CD4-positive, alpha-beta T cell (primary cell): ENCODE measurements at places on chromosomes 11 and 22.

DNA sequence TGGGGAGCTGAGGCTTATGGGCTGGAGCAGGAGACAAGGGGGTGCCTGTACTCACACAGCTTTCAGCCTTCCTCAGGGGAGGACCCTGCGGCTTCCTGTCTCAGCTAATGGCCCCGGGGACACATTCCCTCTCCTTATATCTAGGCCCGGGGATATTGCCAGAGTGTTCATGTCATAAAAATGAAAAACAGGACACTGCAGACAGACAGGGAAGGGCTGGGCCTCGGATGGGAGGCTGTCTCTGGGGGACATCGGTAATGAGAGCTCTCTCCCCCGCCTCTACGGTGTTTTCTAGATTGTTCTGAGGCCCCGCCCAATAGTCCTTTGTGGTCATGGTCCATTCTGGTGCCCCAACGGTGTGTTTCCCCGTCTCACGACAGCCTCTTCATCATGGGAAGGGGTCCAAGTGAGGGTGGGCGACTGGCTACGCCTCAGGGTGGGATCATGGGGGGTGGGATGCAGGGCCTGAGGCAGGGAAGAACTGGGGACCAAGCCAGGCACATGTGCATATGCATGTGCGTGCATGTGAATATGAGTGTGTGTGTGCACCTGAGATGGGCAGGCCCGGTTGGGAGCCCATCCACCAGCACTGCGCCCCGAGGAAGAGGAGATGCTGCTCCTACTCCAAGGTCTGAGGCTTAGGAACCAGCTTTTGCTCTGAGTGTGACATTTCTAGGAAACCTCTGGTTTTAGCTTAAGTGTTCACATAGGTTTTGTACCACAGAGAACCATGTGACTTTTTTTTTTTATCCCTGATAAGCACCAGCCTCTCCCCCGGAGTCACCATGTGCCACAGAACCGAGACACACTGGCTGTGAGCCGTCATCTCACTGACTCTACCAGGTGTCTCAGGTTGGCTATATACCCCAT lies 5.3 kb downstream of the ARVCF start:
- DNase-seq: no peak

GRCh38 chr22:18075720-18076497 lies 1.9 kb upstream of the PEX26 start:
- DNase-seq: peak; percentile 79

DNA sequence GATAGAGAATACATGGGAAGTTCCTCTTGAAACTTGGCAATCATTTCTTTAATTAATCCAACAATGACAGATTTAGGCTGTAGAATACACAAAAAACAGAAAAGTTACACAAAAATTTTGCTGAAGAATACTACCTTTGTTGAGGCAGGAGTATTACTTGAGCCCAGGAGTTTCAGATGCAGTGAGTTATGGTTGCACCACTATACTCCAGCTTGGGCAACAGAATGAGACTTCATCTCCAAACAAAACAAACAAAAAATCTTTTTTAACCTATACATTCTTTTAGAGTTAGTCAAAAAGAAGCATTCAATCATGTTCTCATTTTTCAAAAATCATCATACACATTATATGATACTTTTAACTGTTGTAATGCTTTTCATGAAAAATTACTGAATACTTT lies 22.1 kb downstream of the UEVLD start:
- no peak for DNase-seq

- no peak for DNase-seq
These were observed 33.4 kb upstream of the WNT7B start for GRCh38 chr22:46010207-46010867.

DNA sequence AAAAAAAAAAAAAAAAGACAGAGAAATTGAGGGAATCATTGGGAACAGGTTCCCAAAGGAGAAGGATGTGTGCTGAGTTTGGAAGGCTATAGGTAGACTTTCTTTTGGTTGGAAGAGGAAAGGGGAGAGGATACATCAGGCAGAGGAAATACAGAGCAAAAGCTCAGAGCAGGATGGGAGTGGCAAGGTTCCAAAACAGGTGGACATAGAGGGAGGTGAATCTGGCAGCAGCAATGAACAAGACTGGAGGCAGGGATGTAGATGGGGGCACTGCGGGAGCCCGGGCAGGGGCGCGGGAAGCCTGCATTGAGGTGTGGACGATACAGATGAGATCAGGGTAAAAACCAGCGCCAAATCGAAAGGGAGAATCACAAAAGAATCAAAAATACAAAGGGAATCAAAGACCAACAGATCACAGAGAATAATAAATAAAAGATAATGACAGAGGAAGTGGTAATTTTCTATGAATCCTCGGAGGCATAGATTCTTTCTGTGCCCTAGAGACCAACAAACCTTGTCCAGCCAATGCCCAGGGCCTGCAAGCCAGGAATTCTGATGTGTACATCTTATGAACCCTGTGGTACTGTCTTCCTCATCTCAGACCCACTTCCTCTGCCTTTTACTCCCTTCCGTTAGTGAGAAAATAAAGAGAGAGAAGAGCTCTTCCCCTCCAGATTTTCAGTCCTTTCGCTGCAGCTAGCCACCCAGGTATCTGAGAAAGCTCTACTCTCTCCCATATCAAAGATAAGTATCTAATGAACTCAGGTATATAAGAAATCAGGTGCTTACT lies 70.3 kb downstream of the SLC1A2 start:
- DNase-seq: peak; percentile 21

DNA sequence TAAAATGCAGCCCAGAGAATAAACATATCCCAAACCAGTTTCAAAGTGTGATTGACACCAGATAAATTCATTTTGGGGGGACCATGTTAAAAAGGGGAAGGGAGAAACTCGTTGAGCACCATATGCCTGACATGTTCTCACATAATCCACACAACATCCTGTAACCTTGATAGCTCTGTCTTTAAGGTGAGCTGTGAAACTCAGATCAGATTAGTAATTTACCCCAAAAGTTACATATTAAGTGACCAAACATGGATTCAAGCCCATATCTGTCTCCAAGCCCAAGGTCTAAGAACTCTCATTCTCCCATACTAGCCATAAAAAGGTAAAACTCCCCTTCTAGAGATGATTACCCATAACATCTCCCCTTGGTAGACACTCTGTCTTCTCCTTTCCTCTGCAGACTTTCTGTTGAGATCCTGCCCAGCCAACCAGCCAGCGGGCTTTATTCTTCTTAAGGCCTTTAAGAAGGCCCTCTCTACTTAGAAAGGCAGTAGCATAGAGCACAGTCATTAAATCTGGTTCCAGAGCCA lies 150.7 kb downstream of the CCDC34 start:
- DNase-seq: no peak

- DNase-seq: no peak
These were observed 18.6 kb downstream of the PHLDB1 start for GRCh38 chr11:118625976-118626375.

DNA sequence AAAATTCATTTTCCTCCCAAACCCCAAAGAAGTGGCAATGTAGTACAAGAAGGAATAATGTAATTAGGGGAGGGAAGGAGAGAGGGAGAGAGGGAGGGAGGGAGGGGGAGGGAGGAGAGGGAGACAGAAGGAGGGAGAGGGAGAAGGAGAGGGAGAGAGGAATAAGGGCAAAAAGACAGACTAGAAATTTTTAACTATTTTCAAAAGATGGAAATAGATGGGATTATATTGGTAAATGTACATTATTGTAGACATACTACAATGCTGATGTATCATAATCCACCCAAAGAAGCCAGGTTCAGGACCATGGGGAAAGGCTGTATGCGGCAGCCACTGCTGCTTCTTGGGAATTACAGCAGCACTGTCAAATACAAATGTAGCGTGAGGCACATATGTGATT lies 74.3 kb downstream of the GAB2 start:
- no peak for DNase-seq

- no peak for DNase-seq
These were observed 4.3 kb downstream of the IGSF9B start for GRCh38 chr11:133952199-133953190.

- no peak for DNase-seq
These were observed 89.4 kb downstream of the LDLRAD3 start for GRCh38 chr11:36033082-36033751.

GRCh38 chr22:42313804-42314581 lies 43.5 kb upstream of the TCF20 start:
- peak; percentile 62 for DNase-seq

DNA sequence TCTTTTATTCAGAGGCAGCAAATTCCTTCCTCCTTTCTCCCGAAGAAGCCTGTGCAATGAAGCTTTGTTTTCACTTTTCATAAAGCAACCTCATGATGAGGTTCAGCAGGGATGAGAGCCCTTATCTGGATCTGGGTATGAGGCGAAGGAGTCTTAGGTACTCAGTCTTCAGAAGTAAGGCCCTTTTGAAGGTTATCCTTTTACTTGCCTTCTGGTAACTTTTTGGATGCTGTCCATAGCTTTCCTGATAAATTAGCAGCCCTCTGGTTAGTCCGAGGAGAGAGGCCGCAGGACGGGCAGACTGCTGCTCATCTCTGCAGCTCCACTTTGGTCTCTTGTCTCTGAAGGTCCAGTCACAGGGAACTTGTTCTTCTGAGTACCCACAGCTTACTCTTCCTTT lies 1.1 kb downstream of the TRIM22 start:
- no peak for DNase-seq

DNA sequence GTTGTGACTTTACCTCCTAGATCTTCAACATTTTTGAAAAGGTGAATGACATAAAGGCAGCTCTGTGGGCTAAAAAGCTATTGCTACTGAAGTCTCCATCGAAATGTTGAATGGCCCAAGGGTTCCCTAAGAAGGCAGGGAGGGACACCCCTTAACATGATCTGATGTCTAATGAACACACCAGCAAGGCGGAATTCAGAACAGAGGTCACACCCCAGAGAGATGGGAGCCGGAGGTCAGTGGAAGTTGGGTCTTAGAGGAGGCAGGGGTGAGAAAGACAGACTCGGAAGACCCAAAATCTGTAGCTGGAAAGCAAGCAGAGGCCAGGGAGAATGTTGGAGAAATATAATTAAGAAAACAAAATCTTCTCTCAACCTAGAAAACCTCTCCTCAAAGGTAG lies 79.0 kb downstream of the TRIM29 start:
- DNase-seq: no peak

GRCh38 chr11:94880216-94880615 lies 93.1 kb downstream of the CWC15 start:
- no peak for DNase-seq

- DNase-seq: no peak
These were observed 29.2 kb upstream of the CHORDC1 start for GRCh38 chr11:90252053-90252452.

- DNase-seq: no peak
These were observed 60.0 kb downstream of the SLC22A12 start for GRCh38 chr11:64650923-64651523.

DNA sequence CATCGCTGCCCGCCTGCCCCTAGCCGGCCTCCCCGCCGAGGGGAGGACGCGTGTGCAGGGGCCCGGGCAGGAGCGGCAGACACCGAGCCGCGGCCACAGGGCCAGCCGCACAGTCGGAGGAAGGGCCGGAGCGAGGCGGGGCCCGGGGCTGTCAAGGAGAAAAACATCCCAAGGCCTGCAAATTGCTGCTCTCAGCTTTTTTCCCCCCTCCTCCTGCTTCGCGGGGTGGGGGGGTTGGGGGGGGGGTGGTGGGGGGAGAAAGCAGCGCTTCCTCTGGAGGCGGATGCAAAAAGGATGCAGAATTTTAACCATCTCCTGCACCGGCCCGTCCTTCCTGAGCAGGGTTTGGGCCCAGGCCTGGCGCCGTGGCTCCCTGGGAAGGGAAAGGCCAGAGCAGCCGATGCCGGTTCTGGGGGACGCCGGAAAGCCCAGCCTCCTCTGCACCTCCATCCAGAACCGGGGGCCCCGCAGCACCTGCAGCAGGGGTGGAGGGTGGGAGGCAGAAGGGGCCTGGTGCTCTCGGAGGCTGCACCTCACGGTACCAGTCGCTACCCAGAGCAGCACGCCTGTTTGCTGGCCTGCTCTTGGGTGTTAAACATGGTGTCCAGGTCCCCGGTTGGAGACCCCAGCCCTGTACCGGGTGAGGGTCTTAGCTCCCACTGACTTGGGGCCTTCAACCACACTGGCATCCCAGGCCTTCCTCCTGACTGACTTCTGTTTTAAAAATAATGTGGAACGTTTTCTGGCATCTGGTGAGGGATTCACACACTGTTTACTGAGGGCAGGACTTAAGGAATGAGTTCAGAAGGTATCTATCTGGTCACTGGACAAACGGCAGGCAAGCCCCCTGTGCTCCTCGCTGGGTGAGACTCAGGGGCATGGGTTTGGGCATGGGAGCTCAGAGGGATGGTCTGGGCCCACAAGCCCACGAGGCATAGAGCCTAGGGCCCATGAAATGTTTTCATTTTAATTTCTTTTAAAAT lies 77.4 kb upstream of the WNT7B start:
- DNase-seq: no peak

DNA sequence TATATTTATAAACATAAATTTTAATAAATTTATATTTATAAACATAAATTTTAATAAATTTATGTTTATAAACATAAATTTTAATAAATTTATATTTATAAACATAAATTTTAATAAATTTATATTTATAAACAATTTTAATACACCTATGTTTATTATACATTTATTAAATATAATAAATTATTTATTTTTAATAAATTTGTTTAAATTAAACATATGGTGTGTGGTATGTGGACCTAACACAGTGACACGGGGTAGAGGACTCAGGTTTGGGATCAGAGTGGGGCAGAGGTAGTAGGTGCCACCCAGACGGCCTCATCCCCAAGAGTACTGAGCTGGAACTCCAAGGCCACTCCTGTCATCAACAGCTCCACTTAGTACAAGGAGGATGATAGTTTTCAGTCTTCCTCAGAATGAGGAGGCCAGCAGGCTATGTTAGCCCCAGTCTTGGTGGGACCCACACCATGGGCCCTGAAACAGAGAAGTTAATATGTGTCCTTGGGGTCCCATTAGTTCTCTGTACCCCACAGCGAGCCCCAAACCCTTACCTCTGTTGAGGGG lies 46.7 kb upstream of the BID start:
- DNase-seq: no peak

DNA sequence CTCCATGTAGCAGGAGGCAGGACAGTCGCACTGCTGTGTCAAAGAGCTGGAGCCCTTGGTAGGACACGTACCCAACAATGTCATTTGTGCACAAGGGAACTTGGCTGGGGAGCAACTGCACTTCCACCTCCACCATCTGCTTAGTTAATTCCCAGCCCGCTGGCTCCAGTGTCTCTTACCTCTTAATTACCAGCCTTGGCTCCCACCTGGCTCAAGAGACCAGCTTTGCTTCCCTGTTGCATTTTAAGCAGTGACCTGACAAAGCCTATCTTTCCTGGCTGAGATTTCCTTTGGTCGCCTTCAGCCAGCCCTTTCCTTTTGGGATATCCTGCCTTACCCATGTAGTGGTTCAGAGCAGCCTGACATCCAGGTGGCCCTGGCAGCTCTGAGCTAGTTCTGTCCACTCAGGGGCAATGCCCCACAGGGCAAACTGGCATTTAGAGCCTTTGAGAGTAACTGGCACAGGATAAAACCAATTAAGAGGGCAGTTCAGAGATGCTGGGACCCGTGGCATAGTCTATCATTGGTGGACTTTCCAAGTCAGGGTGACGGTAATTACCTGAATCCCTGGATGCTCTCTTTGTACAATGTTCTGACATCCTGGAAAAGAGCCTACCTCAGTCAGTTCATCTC lies 212.6 kb upstream of the SORL1-AS1 start:
- DNase-seq: no peak

GRCh38 chr22:43470941-43471585 lies 59.2 kb downstream of the MPPED1 start:
- DNase-seq: no peak

- no peak for DNase-seq
These were observed 18.9 kb upstream of the SUSD2 start for GRCh38 chr22:24162436-24162835.
